ENCODE measurements at places on chromosomes 4 and X.

GRCh38 chr4:103268746-103269145, 70.6 kb upstream of the CENPE start:
- DNase-seq: no peak

GRCh38 chrX:13077168-13077567, 32.7 kb upstream of the FAM9C start:
- DNase-seq: no peak

- DNase-seq: peak; percentile 29
These were observed 2.2 kb downstream of the FBXO8 start for GRCh38 chr4:174281182-174281737.

GRCh38 chr4:99586322-99586721, 11.7 kb downstream of the MTTP start:
- no peak for DNase-seq

- DNase-seq: no peak
These were observed 135.9 kb downstream of the PRKX start for GRCh38 chrX:3577551-3577950.

DNA sequence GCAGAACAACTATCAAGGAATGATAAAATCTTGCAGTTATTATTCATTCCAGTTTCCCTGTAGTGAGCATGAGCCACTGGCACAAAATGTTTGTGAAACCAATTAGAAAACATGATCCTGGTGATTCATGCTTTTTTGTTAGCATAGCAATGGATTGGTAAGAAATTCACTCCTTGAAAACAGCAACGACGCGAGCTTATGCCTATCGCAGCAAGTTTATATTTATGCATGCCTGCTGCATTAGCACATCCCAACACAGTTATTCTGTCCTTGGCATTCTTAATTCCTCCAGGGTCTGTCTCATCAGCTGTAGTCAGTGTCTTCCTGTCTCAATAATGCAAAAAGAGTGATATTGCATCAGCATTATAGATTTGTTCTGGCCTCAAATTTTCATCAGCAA, 975.9 kb downstream of the STIM2 start:
- DNase-seq: no peak

- DNase-seq: no peak
These were observed 142.9 kb upstream of the BANK1 start for GRCh38 chr4:101647710-101648034.

- DNase-seq: no peak
These were observed 57.9 kb downstream of the C4orf50 start for GRCh38 chr4:5960252-5960880.

DNA sequence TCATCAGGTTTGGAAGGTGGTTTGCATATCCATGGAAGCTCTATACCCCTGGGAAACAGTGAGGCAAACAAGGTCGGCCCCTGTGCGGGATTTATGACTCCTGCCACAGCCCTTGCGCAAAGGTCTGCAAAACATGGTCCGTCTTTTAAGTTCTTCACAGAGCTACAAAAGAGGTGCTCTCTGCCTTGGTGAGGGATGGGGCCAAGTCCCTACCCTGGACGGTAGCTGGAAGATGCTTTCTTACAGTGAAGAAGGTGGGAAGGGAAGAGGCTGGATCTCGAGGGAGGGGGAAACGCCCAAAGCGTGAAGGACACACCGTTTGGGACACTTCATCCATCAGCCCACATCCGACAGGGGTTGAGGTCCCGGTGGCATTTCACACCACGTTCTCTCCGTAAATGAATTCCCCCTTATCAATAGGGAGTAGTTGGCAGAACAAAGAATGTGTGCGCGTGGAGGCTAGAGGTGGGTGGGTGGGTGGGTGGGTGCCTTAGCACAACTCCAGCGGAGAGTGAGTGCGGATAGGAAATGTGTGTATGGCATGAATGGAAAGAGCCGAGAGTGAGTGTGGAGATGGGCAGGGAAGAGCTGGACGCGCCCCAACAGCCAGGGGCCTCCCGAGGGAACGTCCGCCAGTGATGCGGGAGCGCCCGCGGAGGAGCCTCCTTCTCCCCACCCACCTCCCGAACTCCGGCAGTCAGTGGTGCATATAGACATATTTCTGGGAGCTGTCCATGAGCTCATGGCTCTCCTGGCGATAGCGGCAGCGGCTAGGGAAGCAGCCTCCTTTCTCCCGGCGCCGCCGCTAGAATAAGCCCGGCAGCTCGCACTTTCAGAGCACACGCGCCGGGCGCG, 68.3 kb downstream of the LARP7 start:
- DNase-seq: peak; percentile 25

DNA sequence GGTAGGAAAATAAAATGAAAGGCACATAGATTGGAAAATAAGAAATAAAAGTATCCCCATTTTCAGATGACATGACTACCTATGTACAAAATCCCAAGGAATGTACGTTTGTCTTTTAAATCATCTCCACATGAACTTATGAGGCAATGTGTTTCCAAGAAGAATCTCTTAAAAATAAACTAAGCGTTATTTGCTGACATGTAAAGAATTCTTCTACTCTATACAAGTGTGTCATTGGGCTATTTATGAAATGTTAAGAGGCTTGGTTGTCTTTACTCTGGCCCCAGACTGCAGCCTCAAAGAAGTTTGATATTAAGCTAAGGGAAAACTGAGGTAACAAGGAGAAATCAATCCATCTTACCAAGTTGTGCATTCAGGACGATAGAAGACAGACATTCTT, 17.1 kb downstream of the BEX3 start:
- no peak for DNase-seq

- DNase-seq: no peak
These were observed 85.6 kb upstream of the CPEB2 start for GRCh38 chr4:14916554-14917297.

DNA sequence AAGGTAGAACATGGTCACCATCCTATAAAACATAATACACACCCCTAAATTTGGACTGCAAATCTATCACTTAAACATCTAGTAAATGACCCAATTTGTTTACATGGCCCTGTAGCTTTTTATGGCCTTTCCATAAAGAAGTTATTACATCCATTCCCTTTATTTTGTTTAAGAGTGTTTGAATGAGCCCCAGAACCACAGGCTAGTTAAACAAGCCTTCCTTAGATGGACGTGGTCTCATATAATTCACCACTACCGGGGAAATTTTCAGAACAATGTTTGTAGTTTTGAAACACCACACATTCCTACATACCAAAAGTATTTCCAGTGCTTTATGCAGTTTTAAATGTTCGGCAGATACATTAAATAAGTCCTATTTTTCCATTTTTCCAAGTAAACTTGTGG, 12.3 kb downstream of the PDGFC start:
- no peak for DNase-seq

GRCh38 chrX:106608016-106608415, 3.8 kb upstream of the RADX start:
- DNase-seq: peak; percentile 65

GRCh38 chr4:67907650-67908049, 23.8 kb upstream of the TMPRSS11D start:
- DNase-seq: no peak

GRCh38 chr4:1232661-1233621, 16.0 kb downstream of the CTBP1 start:
- no peak for DNase-seq

GRCh38 chr4:152304220-152304619, 231.7 kb downstream of the FBXW7 start:
- DNase-seq: no peak

DNA sequence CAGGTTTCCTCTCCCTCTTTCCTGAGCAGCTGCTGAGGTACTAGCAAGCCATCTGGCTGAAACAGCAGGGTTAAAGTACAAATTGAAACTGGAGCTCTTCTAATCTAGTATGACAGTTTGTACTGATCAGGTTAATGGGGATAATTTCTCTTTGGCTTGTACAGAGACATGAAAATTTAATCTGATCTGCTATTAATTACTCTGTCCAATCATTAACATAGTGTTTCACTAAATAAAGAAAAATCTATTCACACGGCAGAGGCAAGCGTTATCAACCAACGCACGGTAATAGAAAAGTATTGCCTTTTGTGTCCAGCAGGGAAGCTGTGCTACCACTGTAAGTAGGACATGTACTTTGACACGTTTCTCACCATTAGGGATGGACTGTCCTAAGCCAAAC, 71.1 kb downstream of the IGSF1 start:
- DNase-seq: no peak

DNA sequence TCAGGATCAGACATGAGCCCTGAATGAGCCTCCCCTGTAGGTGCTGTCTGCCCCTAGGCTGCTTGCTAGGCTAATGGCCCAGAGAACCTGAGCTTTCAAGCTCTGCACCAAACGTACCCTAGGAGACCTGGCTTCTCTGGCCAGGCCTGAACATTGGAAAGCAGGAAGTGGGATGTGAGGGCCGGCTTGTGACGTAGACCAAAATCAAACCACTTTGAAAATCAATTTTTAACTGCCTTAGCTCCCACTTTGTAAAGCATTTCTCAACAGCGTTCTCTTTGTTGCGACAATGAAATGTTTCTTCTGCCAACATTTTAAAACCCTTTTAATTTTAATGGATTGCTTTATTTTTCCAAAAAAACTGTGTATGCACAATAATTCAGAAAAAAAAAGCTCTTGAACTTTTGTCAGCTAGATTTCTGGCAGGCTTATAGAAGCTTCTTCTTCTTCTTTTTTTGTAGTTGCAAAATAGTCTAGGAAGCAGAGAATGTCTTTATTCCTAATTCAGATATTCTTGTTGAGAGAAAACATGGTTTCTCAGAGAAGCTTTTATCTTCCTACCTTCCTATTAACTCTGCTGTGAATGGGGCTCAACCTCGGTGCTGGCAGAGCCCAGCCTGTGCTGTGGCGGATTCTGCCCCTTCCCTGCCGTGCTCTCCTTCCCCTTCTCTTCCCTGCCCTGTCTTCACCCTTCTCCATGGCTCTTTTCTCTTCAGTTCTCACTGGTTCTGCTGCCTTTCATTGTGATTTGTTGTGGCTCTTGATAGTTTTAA, 145.2 kb upstream of the SFRP2 start:
- no peak for DNase-seq

DNA sequence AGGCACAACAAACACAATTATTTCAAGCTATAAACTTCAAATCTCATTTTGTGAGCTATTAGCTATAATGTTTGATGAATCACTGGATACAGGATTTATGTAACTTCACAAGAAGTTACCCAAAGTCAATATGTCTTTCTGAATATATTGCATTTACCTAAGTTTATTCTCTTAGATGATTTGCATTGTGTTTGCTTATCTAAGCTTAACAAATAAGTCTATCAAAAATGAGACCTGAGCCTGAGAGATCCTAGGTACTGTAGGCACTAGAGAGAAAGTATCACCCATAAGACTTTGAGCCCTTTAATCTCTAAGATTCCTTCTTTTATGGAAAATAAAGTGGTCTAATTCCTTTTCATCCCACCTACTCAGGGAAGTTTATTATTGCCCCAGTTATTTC, 178.2 kb downstream of the NAF1 start:
- DNase-seq: no peak

- no peak for DNase-seq
These were observed 50.8 kb downstream of the PRPS1 start for GRCh38 chrX:107678957-107679740.

- DNase-seq: no peak
These were observed 172.1 kb downstream of the OPHN1 start for GRCh38 chrX:68261060-68261672.

- DNase-seq: no peak
These were observed 3.5 kb upstream of the SYP start for GRCh38 chrX:49203536-49203935.

DNA sequence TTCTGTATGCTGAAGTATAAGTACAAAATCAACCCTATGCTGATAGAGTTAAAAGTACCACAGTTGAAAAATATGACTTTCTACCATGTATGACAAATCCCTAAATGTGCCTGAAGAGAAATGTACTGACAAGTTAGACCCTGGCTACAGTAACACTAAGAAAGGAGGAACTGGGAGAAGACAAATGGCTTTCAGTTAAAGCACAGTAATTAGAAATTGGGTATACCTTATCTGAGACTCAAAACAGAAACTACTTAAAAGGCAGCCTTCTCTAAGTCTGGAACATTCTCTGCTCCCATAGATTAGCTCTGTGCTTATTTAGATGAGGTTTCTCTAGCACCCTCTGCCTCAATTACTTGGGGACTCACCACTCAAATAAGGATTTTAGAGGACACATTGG, 189.1 kb downstream of the GPC3 start:
- no peak for DNase-seq

GRCh38 chr4:98864560-98864959, 64.4 kb downstream of the EIF4E start:
- no peak for DNase-seq

- no peak for DNase-seq
These were observed 6.3 kb upstream of the CSN3 start for GRCh38 chr4:70236125-70236524.

DNA sequence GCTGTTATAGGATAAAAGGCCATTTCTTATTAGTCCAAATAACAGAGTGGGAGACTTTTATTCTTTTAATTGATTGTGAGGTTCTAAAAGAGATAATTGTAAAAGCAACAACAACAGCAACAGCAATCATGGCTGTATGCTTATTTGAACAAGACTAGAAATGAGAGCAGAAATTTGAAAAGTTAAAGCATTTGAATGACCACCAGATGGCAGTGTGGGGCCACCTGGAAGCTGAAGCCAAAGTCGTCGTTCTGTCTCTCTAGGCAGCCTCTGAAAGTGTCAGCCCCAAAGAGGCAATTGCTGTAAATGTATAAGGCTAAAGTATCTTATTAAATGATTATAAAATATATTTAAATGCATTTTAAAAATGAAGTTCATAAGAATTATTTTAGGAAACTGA, 42.2 kb downstream of the SH2D1A start:
- peak; percentile 87 for DNase-seq

GRCh38 chrX:41475591-41476241, 28.6 kb downstream of the NYX start:
- no peak for DNase-seq

GRCh38 chr4:112449708-112450107, 66.3 kb downstream of the NEUROG2 start:
- no peak for DNase-seq

DNA sequence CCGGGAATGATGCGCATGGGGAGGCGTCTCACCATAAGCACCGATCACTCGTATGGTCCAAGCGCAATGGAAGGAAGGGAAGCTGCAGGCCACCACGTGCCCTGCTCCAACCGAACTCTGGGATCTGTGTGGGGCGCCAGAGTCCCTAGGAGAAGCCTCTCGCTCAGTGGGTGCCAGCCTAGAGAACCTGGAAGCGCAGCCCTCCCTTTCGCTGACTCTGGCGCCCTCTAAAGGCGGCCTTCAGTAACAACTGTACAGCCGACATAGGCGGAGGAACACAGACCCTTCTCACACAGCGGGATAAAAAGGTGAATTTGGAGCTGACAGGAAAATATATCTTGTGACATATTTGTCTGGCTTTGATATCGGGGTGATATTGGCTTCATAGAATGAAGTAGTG, 76.0 kb downstream of the INTS6L start:
- DNase-seq: no peak

- DNase-seq: no peak
These were observed 12.4 kb downstream of the SMIM14 start for GRCh38 chr4:39626261-39626660.

DNA sequence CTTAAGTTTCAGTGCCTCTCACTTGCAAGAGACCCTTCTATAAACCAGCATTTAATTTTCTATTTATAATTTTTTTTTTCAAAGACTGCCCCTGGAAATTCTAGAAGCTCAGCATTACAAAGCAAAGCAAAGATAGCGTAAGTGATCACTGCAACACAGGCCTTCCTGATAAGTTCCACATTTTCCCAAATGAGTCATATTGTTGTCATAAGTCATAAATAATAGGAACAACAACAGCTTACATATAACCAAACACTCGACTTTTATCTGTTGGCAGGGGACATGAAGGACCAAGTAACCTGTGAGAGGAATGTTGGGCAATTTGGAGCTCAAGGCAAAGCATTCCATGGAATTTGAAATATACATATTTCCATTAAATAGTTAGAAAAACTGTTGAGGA, 815.5 kb downstream of the DMD start:
- no peak for DNase-seq

GRCh38 chr4:14404730-14405129, 597.6 kb upstream of the CPEB2 start:
- no peak for DNase-seq

Data from NCI-H2081 (cell line).